Uterus (tissue), 4 donors: ENCODE measurements at places on chromosomes 13 and 19. TPM values are rescaled to one million over a fixed set of nuclear protein-coding genes. Genes with fewer than 3 reads are reported as not detected.
A peak's percentile ranks its signal among the peaks of the same experiment; 100 is the strongest.

DNA sequence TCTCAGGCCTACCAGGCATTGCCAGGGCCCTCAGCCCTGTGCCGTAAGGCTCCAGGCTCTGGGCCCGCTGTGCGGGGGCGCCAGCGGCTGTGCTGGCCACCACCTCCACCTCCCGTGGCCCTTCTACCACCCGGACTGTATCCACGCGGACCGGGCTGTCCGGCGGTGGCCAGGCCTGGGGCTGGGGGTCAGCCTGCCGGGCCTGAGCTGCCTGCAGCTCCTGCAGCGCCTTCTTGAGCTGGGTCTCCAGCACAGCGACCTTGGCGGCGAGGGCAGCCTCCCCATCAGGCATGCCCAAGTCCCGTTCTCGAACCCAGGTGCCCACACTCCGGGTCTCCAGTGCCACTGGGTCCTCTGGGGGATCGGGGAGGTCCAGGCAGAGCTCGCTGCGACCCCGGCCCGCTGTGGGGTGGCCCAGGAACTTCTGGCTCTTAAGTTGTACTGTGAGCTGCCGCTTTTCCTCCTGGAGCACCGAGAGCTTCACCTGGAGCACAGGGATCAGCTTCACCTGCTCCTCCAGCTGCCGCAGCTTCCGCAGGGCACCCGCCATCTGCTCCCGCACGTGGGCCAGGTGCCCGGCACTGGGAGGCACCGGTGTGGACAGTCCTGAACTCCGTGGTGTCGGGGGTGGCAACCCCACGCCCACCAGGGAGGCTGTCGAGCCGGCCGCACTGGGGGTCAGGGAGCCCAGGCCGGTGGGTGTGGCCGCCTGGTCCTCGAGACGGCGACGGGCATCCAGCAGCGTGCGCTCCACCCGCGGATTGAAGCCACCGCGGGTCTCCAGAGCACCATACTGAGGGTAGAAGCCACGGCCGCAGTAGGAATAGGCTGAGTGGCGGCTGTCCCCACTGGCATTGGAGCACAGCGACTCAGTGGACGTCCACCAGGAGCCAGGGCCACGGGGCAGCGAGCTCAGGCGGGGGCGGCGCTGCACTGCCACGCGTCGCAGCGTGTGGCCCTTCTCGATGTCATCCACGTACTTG lies 4.1 kb downstream of the KANK2 start:
- no peak for DNase-seq

- no peak for DNase-seq
These were observed 574 bp upstream of the XPO4 start for GRCh38 chr13:20903164-20903475.

- no peak for DNase-seq
These were observed 9.5 kb downstream of the MEF2B start for GRCh38 chr19:19160461-19161035.

GRCh38 chr13:47774671-47774994 lies 226.4 kb downstream of the SUCLA2 start:
- DNase-seq, result no peak

- DNase-seq, result peak; percentile 16
These were observed 680 bp downstream of the LIG4 start for GRCh38 chr13:108214441-108215271.

- DNase-seq, result peak; percentile 53
These were observed 1.4 kb downstream of the FZR1 start for GRCh38 chr19:3507371-3508120.

GRCh38 chr19:50325310-50326100 lies 3.7 kb downstream of the KCNC3 start:
- no peak for DNase-seq

GRCh38 chr13:109817591-109818535 lies 31.5 kb upstream of the IRS2 start:
- DNase-seq, result no peak

DNA sequence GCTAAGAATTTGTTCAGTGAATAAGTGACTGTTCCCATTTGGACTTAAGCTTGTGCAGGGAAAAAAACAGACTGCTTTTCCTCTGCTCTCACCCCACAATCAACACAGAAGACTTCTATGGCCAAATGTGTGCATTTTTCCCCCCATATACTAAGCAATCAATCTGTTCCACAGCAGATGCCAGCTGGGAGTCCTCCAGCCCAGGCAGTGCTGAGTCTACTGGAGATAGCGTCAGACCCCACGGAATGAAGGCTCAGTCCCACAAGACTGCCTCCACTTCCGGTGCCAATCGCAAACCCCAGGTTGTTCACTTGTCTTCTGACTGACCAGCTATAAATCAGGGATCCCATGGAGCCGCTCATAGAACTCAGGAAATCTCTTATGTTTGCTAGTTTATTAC lies 69.5 kb upstream of the ANKRD10 start:
- no peak for DNase-seq

DNA sequence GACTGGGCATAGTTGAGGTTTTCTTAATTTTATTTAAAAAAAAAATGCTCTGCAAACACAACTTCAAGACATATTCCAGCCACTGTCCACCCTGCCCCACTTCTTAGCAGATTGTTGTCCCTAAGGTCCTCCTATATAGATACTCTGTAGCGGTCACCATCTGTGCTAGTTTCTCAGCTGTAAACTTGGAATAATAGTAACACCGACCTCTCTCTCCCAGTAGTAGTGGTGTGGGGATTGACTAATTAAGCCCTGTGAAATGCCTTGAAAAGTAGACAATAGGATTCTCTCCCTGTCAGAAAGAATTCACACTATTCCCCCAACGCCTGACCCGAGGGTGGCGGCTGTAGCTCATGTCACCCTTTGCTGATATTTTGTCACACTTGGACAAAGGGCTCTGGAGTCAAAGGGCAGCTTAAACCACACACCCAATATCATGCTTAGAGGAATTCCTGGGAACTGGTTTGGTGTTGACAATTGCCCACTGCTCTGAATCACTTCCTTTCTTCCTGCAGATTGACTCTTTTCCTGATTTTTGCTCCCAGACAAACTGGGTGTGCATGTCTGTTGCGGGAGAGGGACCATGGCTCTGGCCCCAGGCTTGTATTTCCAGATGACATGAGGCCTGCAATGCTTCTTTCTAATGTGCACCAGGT lies 9.2 kb upstream of the SERP2 start:
- no peak for DNase-seq

- DNase-seq, result no peak
These were observed 2.6 kb downstream of the ZBTB7A start for GRCh38 chr19:4064149-4064495.

DNA sequence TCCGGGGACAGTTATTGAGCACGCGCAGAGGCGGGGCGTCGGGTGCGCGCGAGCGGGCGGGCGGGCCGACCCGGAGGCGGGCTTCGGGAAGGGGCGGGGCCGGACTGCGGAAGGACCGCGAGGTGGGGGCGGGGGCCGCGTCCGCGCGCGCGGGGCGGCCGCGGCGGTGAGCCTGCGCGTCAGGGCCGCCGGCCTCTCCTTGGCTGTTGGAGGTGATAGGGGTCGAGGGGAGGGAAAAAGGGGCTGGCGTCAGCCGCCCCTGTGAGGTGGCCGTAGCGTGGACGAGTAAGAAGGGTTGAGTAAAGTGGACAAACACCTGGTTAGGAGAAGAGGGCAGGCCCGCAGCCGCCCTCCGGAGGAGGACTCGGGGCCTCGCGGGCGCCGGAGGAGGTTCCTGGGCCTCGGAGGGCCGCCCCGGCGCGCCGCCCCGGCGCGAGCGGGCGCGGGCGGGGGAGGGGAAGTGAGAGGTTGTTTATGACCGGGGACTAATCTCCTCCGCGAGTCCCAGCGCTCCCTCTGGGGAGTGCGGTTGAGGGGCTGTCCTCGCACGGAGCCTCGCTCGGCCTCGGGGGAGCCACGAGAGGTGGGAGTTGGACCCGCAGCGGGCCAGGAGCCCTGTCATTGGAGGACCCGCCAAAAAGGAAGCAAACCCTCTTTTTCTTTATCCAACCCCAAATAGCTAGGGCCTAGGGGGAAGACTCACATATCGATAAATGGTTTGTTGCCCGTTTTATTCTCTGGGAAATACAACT lies 547 bp upstream of the INTS6 start:
- DNase-seq, result peak; percentile 87

- no peak for DNase-seq
These were observed 7.3 kb downstream of the PTGIR start for GRCh38 chr19:46617601-46618000.

DNA sequence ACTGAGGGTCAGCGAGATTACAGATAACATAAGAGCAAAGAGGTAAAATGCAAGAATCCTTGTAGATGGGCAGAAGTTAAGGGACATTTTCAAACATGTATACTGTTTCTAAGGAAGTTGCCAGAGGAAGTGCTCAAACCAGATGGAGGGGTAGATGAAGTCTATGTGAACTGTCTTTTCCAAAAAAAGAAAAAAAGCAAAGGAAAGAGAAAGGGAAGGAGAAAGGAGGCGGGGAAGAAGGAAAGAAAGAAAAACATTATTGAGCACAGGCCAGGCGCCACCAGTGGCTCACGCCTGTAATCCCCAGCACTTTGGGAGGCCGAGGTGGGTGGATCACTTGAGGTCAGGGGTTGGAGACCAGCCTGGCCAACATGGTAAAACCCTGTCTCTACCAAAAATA lies 5.3 kb downstream of the DMAC2 start:
- no peak for DNase-seq

DNA sequence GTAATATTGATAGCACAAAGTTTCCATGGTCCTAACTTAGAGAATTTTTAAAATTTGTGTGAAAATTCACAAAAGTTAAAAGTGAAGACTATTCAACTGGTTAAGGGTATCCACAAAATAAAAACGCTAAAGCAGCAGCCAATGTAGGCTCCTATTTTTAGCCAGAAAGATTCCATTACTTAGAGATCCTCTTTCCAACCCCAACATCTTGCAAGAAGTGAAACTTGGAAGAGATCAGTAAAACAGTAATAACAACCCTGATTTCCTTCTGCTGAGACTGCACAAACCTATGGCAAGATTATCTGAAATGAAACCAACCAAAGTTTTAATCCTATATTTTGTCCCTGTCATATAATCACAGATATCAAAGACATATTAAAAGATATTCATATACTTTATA lies 8.5 kb downstream of the TBC1D4 start:
- DNase-seq, result no peak

The SPTBN4 gene
- total RNA-seq, result 3.1 TPM

The NEK3 gene
- total RNA-seq, result 16.1 TPM

The RASIP1 gene
- total RNA-seq, result 5.9 TPM

The ANGPTL8 gene
- 3.0 TPM for total RNA-seq

The BEST2 gene
- 0.29 TPM for total RNA-seq

The URI1 gene
- 64.8 TPM for total RNA-seq
